ENCODE measurements at places on chromosomes 3 and 15. TPM values are rescaled to one million over a fixed set of nuclear protein-coding genes. Genes with fewer than 3 reads are reported as not detected.

MUC4 gene
- total RNA-seq: 1.1 TPM

PIGX gene
- 17.4 TPM for total RNA-seq

BRPF1 gene
- total RNA-seq: 23.7 TPM

RBP2 gene
- 2.1 TPM for total RNA-seq

ALDH1L1 gene
- total RNA-seq: 3.3 TPM

C3orf22 gene
- total RNA-seq: not detected

SYNPR gene
- not detected for total RNA-seq

GRK7 gene
- total RNA-seq: 0.12 TPM

MUC20 gene
- 14.7 TPM for total RNA-seq

SNX22 gene
- total RNA-seq: 28.3 TPM

C2CD4B gene
- 3.5 TPM for total RNA-seq

POLR2H gene
- 63.2 TPM for total RNA-seq

NLGN1 gene
- 3.3 TPM for total RNA-seq

SLC9A9 gene
- total RNA-seq: 13.3 TPM

GRM2 gene
- total RNA-seq: 0.49 TPM

TIMP4 gene
- total RNA-seq: 6.9 TPM

MYL3 gene
- total RNA-seq: 3.8 TPM

SCAMP2 gene
- 115 TPM for total RNA-seq

NME9 gene
- not detected for total RNA-seq

SLC6A11 gene
- 0.17 TPM for total RNA-seq

CP gene
- total RNA-seq: 3.4 TPM

LMAN1L gene
- not detected for total RNA-seq

CLRN1 gene
- total RNA-seq: not detected

GHSR gene
- total RNA-seq: not detected

CEP97 gene
- 7.6 TPM for total RNA-seq

DUOXA2 gene
- not detected for total RNA-seq

ARPP19 gene
- 156 TPM for total RNA-seq

RABL3 gene
- 17.2 TPM for total RNA-seq

ZNF385D gene
- 9.4 TPM for total RNA-seq

CCDC191 gene
- 4.1 TPM for total RNA-seq

GALNT15 gene
- total RNA-seq: 10.3 TPM

TRANK1 gene
- total RNA-seq: 38.5 TPM

GOLGA6L7 gene
- not detected for total RNA-seq

ANKRD63 gene
- not detected for total RNA-seq

SCN5A gene
- 0.58 TPM for total RNA-seq

CEP152 gene
- 4.2 TPM for total RNA-seq

CYP8B1 gene
- not detected for total RNA-seq

SOX14 gene
- not detected for total RNA-seq

ENTPD3 gene
- total RNA-seq: 3.7 TPM

FYCO1 gene
- total RNA-seq: 47.3 TPM

TMCO5A gene
- total RNA-seq: not detected

KY gene
- 0.29 TPM for total RNA-seq

CNTN4 gene
- 11.3 TPM for total RNA-seq

THAP10 gene
- total RNA-seq: 1.5 TPM

PLSCR1 gene
- total RNA-seq: 165 TPM

GNAI2 gene
- total RNA-seq: 321 TPM

SLC28A2 gene
- total RNA-seq: 0.35 TPM

Data from upper lobe of right lung (tissue), 1 donor.